Hair follicular keratinocyte (primary cell): ENCODE measurements at places on chromosomes 2 and 18. TPM values are rescaled to one million over a fixed set of nuclear protein-coding genes. Genes with fewer than 3 reads are reported as not detected.

The ITGB6 gene
- total RNA-seq: 58.8 and 59.2 TPM in 2 replicates

The ACKR3 gene
- 1.4 and 3.3 TPM in 2 replicates for total RNA-seq

The CAMKMT gene
- total RNA-seq: 5.0 and 6.8 TPM in 2 replicates

The DYNAP gene
- not detected in 2 replicates for total RNA-seq

The CPO gene
- total RNA-seq: not detected in 2 replicates

The TXNDC2 gene
- 0.34 TPM in 1 of 2 replicates, not detected in the other for total RNA-seq

The SAG gene
- total RNA-seq: not detected in 2 replicates

The TEKT4 gene
- total RNA-seq: not detected in 2 replicates

The PGAP1 gene
- 3.4 and 7.6 TPM in 2 replicates for total RNA-seq

The TCF7L1 gene
- total RNA-seq: 1.4 and 2.0 TPM in 2 replicates

The EML4 gene
- 17.0 and 18.2 TPM in 2 replicates for total RNA-seq

The RSAD2 gene
- total RNA-seq: not detected in 2 replicates

The CDKL4 gene
- total RNA-seq: not detected in 2 replicates

The HOXD8 gene
- 1.2 TPM in 1 of 2 replicates, not detected in the other for total RNA-seq

The CD226 gene
- total RNA-seq: 0.31 and 0.76 TPM in 2 replicates

The IDH1 gene
- 96.1 and 114 TPM in 2 replicates for total RNA-seq

The UGT1A5 gene
- total RNA-seq: not detected in 2 replicates

The CD28 gene
- total RNA-seq: not detected in 2 replicates

The REG3A gene
- not detected in 2 replicates for total RNA-seq

The UGT1A10 gene
- not detected in 2 replicates for total RNA-seq

The AGFG1 gene
- 77.5 and 89.8 TPM in 2 replicates for total RNA-seq

The DLGAP1 gene
- total RNA-seq: not detected in 2 replicates

The USP37 gene
- 5.4 and 5.9 TPM in 2 replicates for total RNA-seq

The SP110 gene
- total RNA-seq: 5.4 and 8.9 TPM in 2 replicates

The KCNF1 gene
- 0.04 TPM in 1 of 2 replicates, not detected in the other for total RNA-seq

The TRIM43B gene
- total RNA-seq: not detected in 2 replicates

The STARD7 gene
- 75.4 and 120 TPM in 2 replicates for total RNA-seq
